ENCODE measurements at places on chromosomes 5 and 9. TPM values are rescaled to one million over a fixed set of nuclear protein-coding genes. Genes with fewer than 3 reads are reported as not detected.

GRCh38 chr9:21684831-21685362 lies 117.5 kb upstream of the MTAP start:
- no peaks in the 10 kb centered on the region for H3K27me3 ChIP-seq
- DNase-seq: no peak
- no peak overlapping the region for H3K27ac ChIP-seq
- no peak overlapping the region for H3K4me3 ChIP-seq
- no peaks in the 10 kb centered on the region for H3K36me3 ChIP-seq

GRCh38 chr5:147578228-147579024 lies 68.6 kb upstream of the DPYSL3 start:
- no peaks in the 10 kb centered on the region for H3K4me1 ChIP-seq
- no peak overlapping the region for H3K4me3 ChIP-seq
- H3K27me3 ChIP-seq: no peaks in the 10 kb centered on the region
- H3K36me3 ChIP-seq: no peaks in the 10 kb centered on the region
- no peak for DNase-seq
- H3K27ac ChIP-seq: no peak overlapping the region

DNA sequence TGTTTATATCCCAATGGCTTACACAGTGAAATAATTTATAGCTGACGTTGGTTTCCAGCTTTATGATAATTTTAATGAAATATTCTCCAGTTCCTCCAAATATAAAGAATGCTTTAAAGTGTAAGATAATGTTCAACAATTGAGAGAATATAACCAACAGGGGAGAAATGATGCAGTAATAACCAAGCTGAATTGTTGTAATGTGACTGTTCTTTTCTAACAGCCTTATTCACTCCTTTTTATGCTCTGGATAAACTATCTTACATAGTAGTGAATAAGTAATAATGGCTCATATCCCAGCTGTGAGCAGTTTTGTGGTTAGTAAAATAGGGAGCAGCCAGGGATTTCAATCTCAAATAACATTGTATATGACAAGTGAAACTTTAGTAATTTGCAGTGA lies 2348.7 kb upstream of the ACO1 start:
- H3K4me1 ChIP-seq: no peaks in the 10 kb centered on the region
- no peak overlapping the region for H3K27ac ChIP-seq
- H3K4me3 ChIP-seq: no peak overlapping the region

DNA sequence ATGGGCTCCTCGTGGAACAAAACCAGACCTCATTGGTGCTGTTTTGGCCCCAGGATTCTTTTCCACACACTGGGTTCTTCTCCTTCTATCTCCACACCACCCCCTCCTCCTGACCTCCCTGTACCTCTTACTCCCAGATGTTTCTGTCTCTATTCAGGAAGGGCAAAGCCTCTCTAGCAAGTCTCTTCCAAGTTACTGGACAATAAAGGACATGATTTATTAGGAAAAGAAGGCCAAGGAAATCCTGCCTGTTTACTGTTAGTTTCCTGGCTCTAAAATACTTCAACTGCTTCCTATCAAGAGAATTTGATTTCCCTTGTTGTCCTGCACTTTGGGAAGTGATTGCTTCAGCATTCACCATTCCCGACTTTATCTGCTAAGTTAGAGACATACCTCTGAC lies 262.0 kb downstream of the SAXO1 start:
- no peaks in the 10 kb centered on the region for H3K27me3 ChIP-seq
- no peaks in the 10 kb centered on the region for H3K36me3 ChIP-seq
- H3K27ac ChIP-seq: no peak overlapping the region
- DNase-seq: no peak
- no peaks in the 10 kb centered on the region for H3K4me1 ChIP-seq

DNA sequence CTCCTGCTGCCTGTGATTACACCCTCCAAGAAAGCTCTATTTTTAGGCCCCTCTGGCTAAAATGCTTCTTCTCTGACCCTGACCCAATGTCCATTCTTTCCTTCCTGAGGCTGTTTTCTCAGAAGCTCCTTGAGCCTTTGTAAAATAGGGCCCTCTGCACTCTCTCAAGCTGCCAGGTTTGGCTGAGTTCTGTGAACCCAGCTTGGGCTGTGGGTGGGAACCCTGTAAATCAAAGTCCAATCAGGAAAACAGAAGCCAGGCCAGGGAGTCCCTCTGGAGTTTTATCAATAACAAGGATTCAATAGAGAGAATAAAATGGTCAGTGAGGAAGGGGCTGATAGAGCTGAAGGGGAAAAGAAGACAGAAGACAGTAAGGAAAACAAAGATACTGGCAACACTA lies 43.7 kb upstream of the ERCC6L2 start:
- DNase-seq: no peak
- H3K27ac ChIP-seq: no peak overlapping the region
- no peaks in the 10 kb centered on the region for H3K27me3 ChIP-seq
- H3K4me1 ChIP-seq: no peaks in the 10 kb centered on the region

DNA sequence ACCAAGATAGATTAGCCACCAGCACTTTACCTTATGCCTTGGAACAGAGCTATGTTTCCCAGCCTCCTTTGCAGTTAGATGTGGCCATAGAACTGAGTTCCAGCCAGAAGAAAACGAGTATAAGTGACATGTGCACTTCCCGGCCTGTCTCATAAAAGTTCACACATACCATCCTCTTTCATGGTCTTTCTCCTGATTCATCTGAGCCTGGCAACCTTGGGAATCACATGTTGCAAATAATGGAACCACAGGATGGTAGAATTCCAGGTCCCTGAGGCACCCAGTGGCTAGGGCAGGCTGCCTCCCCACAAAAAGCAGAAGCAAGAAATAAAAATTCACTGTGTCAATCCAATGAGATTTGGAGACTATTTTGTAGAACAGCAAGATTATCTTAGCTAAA lies 128.1 kb downstream of the PDE4D start:
- DNase-seq: no peak
- peaks cover 23% of the 10 kb centered on the region for H3K27me3 ChIP-seq
- H3K4me1 ChIP-seq: no peaks in the 10 kb centered on the region
- H3K36me3 ChIP-seq: no peaks in the 10 kb centered on the region

DNA sequence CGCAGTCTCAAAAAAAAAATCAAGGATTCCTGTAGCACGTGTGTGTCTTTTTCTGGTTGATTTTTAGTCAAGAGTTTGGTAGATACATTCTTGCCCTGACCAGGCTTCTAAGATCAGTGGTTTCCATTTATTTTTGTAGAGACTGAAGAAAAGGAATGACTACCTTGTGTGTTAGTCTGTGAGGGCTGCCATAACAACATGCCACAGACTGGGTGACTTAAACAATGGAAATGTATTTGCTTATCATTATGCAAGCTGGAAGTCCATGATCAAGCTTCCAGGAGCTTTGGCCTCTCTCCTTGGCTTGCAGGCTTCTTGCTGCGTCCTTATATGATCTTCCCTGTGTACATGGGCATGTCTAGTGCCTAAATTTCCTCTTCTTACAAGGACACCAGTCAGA lies 127.0 kb downstream of the CCDC192 start:
- no peaks in the 10 kb centered on the region for H3K27me3 ChIP-seq
- no peaks in the 10 kb centered on the region for H3K36me3 ChIP-seq
- H3K4me1 ChIP-seq: no peaks in the 10 kb centered on the region
- DNase-seq: no peak
- H3K27ac ChIP-seq: no peak overlapping the region

- peaks cover 51% of the 10 kb centered on the region for H3K4me1 ChIP-seq
- H3K27ac ChIP-seq: no peak overlapping the region
- no peaks in the 10 kb centered on the region for H3K36me3 ChIP-seq
- no peaks in the 10 kb centered on the region for H3K27me3 ChIP-seq
- H3K4me3 ChIP-seq: no peak overlapping the region
These were observed 197.5 kb downstream of the PALM2AKAP2 start for GRCh38 chr9:109977521-109977920.

GRCh38 chr5:33939556-33940262 lies 3.5 kb downstream of the RXFP3 start:
- no peak for DNase-seq
- no peak overlapping the region for H3K27ac ChIP-seq
- H3K36me3 ChIP-seq: no peaks in the 10 kb centered on the region
- H3K4me3 ChIP-seq: no peak overlapping the region

DNA sequence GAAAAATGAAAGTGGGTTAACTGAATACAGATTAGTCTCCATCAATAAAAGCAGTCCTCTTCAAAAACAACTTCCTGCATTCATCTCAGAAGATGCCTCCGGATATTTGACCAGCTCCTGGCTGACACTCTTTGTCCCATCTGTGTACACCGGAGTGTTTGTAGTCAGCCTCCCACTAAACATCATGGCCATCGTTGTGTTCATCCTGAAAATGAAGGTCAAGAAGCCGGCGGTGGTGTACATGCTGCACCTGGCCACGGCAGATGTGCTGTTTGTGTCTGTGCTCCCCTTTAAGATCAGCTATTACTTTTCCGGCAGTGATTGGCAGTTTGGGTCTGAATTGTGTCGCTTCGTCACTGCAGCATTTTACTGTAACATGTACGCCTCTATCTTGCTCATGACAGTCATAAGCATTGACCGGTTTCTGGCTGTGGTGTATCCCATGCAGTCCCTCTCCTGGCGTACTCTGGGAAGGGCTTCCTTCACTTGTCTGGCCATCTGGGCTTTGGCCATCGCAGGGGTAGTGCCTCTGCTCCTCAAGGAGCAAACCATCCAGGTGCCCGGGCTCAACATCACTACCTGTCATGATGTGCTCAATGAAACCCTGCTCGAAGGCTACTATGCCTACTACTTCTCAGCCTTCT lies 16.6 kb downstream of the F2R start:
- no peaks in the 10 kb centered on the region for H3K27me3 ChIP-seq
- H3K4me3 ChIP-seq: no peak overlapping the region
- no peak for DNase-seq
- H3K4me1 ChIP-seq: peaks cover 54% of the 10 kb centered on the region
- H3K27ac ChIP-seq: peak overlapping the region; percentile 24

- DNase-seq: no peak
- H3K4me3 ChIP-seq: no peak overlapping the region
- no peaks in the 10 kb centered on the region for H3K27me3 ChIP-seq
- no peaks in the 10 kb centered on the region for H3K4me1 ChIP-seq
These were observed 163.4 kb downstream of the RAB3C start for GRCh38 chr5:58746321-58746720.

GRCh38 chr5:91381239-91381773 lies 1.8 kb downstream of the ARRDC3 start:
- peaks cover 21% of the 10 kb centered on the region for H3K36me3 ChIP-seq
- H3K4me1 ChIP-seq: peaks cover 41% of the 10 kb centered on the region
- H3K4me3 ChIP-seq: peak overlapping the region; percentile 56
- H3K27ac ChIP-seq: peak overlapping the region; percentile 98
- H3K27me3 ChIP-seq: no peaks in the 10 kb centered on the region
- DNase-seq: no peak

DNA sequence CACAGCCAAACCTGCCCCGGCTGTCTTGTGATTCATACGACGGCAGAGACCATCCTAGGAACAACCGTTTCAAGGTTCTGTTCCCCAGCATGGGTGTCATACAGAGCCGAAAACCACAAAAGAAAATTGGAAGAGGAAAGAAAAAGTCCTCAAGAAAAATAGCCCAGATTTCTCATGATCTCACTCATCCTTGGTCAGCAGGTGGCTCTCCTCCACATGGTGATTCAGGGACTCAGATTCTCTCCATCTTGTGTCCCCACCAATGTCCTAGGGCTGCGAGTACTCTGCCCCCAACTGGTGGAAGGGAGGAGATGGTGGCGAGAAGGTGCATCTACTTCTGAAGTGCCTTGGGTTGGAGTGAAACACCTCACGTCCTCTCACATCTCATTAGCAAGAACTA lies 25.6 kb downstream of the PDZD2 start:
- DNase-seq: no peak
- H3K27ac ChIP-seq: no peak overlapping the region
- no peaks in the 10 kb centered on the region for H3K4me1 ChIP-seq
- no peaks in the 10 kb centered on the region for H3K36me3 ChIP-seq
- no peak overlapping the region for H3K4me3 ChIP-seq
- no peaks in the 10 kb centered on the region for H3K27me3 ChIP-seq

- no peaks in the 10 kb centered on the region for H3K4me1 ChIP-seq
- no peak for DNase-seq
- no peaks in the 10 kb centered on the region for H3K27me3 ChIP-seq
- H3K36me3 ChIP-seq: no peaks in the 10 kb centered on the region
- H3K4me3 ChIP-seq: no peak overlapping the region
- H3K27ac ChIP-seq: no peak overlapping the region
These were observed 142.5 kb downstream of the GABRB2 start for GRCh38 chr5:161403996-161404395.

DNA sequence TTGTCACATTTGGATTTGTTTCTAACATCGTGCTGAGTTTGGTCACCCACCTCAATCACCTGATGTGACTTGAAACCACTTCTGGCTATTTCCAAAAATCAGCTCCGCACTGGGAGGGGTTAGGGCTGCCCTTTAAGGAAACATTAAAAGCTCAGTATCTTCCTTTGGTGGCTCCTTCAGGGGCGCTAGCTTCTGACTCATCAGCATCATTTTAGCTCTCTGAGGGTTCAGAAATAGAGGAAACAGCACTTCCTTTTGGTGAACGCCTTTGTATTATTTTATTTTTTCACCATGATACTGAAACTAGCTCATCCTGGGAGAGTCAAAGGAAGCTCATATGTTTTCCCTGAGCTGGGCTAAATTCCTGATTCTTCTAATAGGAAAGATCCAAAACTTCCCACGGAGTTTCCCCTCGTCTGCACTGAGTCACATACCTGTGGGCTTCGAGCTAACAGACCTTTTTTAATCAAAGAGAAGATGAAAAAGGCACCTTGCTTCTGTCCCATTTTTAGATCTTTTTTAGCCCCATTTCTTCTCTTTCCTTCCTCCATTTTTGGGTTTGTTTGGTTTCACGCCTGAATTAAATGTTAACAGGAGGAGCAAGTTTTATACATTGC lies 48.2 kb downstream of the ROPN1L start:
- peak; percentile 23 for DNase-seq
- no peak overlapping the region for H3K4me3 ChIP-seq
- H3K27ac ChIP-seq: peak overlapping the region; percentile 62
- H3K27me3 ChIP-seq: no peaks in the 10 kb centered on the region
- peaks cover 12% of the 10 kb centered on the region for H3K4me1 ChIP-seq
- H3K36me3 ChIP-seq: no peaks in the 10 kb centered on the region

The PCDHB13 gene
- 4.0 TPM for total RNA-seq

The SYK gene
- total RNA-seq: 119 TPM

The IL7R gene
- total RNA-seq: 211 TPM

The CACFD1 gene
- 11.1 TPM for total RNA-seq

The TOR2A gene
- 20.9 TPM for total RNA-seq

The KIF24 gene
- 0.83 TPM for total RNA-seq

The PFN3 gene
- total RNA-seq: not detected

Data from spleen (tissue), 13 donors.